Activated CD4-positive, alpha-beta T cell treated with anti-CD3 and anti-CD28 coated beads, Interleukin-10, Interleukin-2, amounts not matched to agents 100 ng/mL and 50 ng/mL, durations not matched to agents 16 hours and 8 hours (primary cell): ENCODE measurements at places on chromosomes 3 and 15.
A peak's percentile ranks its signal among the peaks of the same experiment; 100 is the strongest.

DNA sequence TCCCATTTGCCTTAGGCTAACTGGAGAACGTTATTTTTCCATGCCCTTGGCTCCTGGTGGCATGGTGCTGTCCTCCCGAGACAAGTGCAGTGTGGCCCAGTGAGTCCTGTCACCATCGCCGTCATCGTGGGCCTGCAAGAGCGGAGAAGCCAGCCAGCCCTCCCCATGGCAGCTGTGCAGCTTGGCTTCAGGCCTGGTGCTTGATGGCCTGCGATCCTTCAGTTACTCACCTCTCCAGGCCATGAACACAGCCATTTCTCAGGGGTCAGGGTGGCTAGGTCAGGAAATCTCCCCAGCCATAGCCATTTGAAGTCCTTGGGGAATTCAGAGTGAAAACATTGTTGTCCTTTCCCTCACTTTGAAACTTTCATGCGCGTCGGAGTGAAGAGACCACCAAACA lies 189.0 kb upstream of the RGMA start:
- DNase-seq: no peak

DNA sequence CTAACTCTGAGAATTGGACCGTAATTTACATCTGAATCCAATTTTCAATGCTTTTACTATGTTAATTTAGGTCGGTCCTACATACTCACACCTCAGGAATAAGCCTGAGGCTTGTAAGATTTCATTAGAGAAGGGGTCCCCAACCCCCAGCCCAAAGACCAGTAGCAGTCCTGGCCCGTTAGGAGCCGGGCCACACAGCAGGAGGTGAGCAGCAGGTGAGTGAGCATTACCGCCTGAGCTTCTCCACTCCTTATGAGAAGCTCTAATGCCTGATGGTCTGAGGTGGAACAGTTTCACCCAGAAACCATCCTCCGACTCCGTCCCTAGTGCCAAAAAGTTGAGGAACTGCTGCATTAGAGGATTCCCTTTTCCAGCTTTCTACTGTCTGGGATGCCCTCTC lies 757.3 kb downstream of the SI start:
- DNase-seq: no peak

- DNase-seq: peak; percentile 65
Observed at GRCh38 chr3:132535575-132536441, 61.3 kb upstream of the ACKR4 start.

- DNase-seq: no peak
Observed at GRCh38 chr3:10743366-10744097, 72.5 kb upstream of the SLC6A11 start.

GRCh38 chr3:78963771-78964170 lies 804.0 kb downstream of the ROBO1 start:
- DNase-seq: no peak

DNA sequence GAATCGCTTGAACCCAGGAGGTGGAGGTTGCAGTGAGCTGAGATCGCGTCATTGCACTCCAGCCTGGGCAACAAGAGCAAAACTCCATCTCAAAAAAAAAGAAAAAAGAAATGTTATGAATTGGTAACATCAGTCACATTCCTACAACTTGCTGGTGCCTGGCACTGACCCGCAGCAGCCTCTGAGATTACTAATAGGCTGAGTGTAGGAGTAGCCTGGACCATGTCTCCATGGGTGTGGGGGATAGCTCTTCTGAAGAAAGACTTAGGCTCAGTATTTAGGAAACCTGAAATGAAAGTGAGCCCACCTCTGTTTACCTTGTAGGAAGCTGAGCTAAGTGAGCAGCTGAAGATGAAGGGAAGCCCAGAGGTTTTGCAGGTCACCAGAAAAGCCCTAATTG lies 148.3 kb downstream of the LRRC28 start:
- no peak for DNase-seq

GRCh38 chr3:77686560-77686959 lies 646.7 kb downstream of the ROBO2 start:
- DNase-seq: no peak

GRCh38 chr15:68203486-68203885 lies 1.6 kb downstream of the CALML4 start:
- no peak for DNase-seq
